ENCODE measurements at places on chromosomes 4 and X. TPM values are rescaled to one million over a fixed set of nuclear protein-coding genes. Genes with fewer than 3 reads are reported as not detected.

The SPIN4 gene
- 0.91 TPM for total RNA-seq

The ESX1 gene
- not detected for total RNA-seq

The VCX gene
- not detected for total RNA-seq

The POLN gene
- 2.2 TPM for total RNA-seq

The LRCH2 gene
- 1.0 TPM for total RNA-seq

The GLRA2 gene
- total RNA-seq, result not detected

The ODAM gene
- not detected for total RNA-seq

The MAGEA4 gene
- not detected for total RNA-seq

The ADGRG4 gene
- total RNA-seq, result not detected

The ARHGAP36 gene
- not detected for total RNA-seq

The MTHFD2L gene
- total RNA-seq, result 13.8 TPM

The FGFBP2 gene
- total RNA-seq, result 1.2 TPM

The PLXNA3 gene
- 16.6 TPM for total RNA-seq

The PAK3 gene
- total RNA-seq, result 0.27 TPM

The HADH gene
- 238 TPM for total RNA-seq
